Activated naive CD8-positive, alpha-beta T cell treated with anti-CD3 and anti-CD28 coated beads for 36 hours (primary cell): ENCODE measurements at places on chromosomes 5 and 9. TPM values are rescaled to one million over a fixed set of nuclear protein-coding genes. Genes with fewer than 3 reads are reported as not detected.

IL33 gene
- total RNA-seq, result not detected

DNA sequence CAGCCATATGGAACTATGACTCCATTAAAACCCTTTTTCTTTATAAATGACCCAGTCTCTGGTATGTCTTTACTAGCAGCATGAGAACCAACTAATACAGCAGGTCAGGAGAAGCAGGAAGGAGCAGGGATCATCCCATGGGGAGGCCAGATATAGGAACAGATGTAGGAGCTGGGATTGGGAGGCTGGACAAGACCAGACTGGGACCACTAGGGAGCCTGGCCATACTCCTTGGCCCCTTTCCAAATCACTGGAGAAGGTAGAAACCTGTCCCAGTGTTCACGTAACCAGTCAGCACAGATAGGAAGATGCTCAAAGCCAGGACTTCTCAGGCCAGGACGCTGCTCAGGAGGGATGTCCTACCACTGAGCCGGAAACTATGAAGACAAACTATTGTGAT is 95.5 kb downstream of the LMX1B start:
- no peak overlapping the region for H3K27ac ChIP-seq
- no peaks in the 10 kb centered on the region for H3K36me3 ChIP-seq
- DNase-seq, result no peak

- H3K36me3 ChIP-seq, result peaks cover 3% of the 10 kb centered on the region
- peak overlapping the region; percentile 54 for H3K4me3 ChIP-seq
- no peaks in the 10 kb centered on the region for H3K27me3 ChIP-seq
- DNase-seq, result peak; percentile 88
Observed at GRCh38 chr5:177116631-177117373, 16.8 kb upstream of the NSD1 start.

- no peaks in the 10 kb centered on the region for H3K36me3 ChIP-seq
- no peaks in the 10 kb centered on the region for H3K27me3 ChIP-seq
- no peak overlapping the region for H3K4me3 ChIP-seq
- no peak overlapping the region for H3K27ac ChIP-seq
- no peaks in the 10 kb centered on the region for H3K4me1 ChIP-seq
Observed at GRCh38 chr9:116576386-116576785, 110.7 kb upstream of the TRIM32 start.

- no peaks in the 10 kb centered on the region for H3K4me1 ChIP-seq
- no peak for DNase-seq
- H3K27ac ChIP-seq, result no peak overlapping the region
- H3K4me3 ChIP-seq, result no peak overlapping the region
- no peaks in the 10 kb centered on the region for H3K27me3 ChIP-seq
Observed at GRCh38 chr9:28197653-28198052, 624.4 kb upstream of the C9orf72 start.

GRCh38 chr5:149322518-149322917 is 22.8 kb upstream of the GRPEL2 start:
- H3K4me3 ChIP-seq, result no peak overlapping the region
- H3K27ac ChIP-seq, result no peak overlapping the region
- no peaks in the 10 kb centered on the region for H3K36me3 ChIP-seq
- DNase-seq, result no peak

- H3K27me3 ChIP-seq, result peaks cover 3% of the 10 kb centered on the region
- H3K4me3 ChIP-seq, result no peak overlapping the region
- no peak overlapping the region for H3K27ac ChIP-seq
Observed at GRCh38 chr5:168187614-168188013, 103.8 kb upstream of the WWC1 start.

- H3K4me3 ChIP-seq, result no peak overlapping the region
- H3K36me3 ChIP-seq, result no peaks in the 10 kb centered on the region
- peaks cover 13% of the 10 kb centered on the region for H3K27me3 ChIP-seq
- no peaks in the 10 kb centered on the region for H3K4me1 ChIP-seq
- no peak overlapping the region for H3K27ac ChIP-seq
- DNase-seq, result no peak
Observed at GRCh38 chr9:90825586-90825985, 24.0 kb downstream of the SYK start.

DNA sequence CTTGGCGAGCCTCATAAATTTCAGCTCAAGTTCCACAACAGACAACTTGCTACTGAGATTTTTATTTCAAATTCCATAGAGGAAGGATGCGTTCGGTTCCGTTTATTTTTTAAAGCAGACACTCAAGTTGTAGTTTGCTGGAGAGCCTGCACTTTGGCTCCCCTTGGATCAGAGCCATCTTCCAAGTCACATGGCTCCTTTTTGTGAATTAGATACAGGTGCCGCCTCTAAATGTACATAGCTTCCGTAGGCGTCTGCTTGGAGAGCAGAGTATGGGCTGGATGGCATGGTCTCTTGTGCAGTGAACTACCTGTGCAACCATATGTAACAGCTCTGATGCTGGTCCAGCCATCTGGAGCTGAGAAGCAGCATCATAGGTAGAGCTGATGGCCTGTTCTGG is 73.9 kb upstream of the WWC1 start:
- no peak overlapping the region for H3K4me3 ChIP-seq
- peaks cover 4% of the 10 kb centered on the region for H3K27me3 ChIP-seq
- H3K27ac ChIP-seq, result no peak overlapping the region
- no peak for DNase-seq
- peaks cover 6% of the 10 kb centered on the region for H3K4me1 ChIP-seq
- no peaks in the 10 kb centered on the region for H3K36me3 ChIP-seq

DNA sequence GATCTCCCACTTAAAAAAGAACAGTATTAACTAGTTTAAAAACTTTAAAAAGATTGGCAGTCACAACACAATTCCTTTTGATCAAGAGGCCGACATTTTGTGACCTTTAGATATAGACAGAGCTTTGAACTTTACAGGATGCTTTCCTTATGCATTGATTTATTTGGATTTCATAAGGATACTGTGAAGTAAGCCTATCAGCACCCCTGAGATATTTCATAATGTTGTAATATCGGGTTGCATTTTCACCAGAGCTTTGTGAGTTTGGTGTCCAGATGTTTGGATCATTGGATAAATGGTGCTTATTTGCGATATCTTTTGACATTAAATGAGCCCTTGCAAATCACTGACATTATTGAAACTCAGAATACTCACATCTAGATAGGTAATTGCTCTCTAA is 7.7 kb downstream of the PALM2AKAP2 start:
- no peak for DNase-seq
- no peaks in the 10 kb centered on the region for H3K36me3 ChIP-seq
- H3K4me1 ChIP-seq, result no peaks in the 10 kb centered on the region
- peaks cover 7% of the 10 kb centered on the region for H3K27me3 ChIP-seq

GRCh38 chr9:124394596-124394995 is 20.6 kb downstream of the PSMB7 start:
- H3K4me3 ChIP-seq, result no peak overlapping the region
- peaks cover 7% of the 10 kb centered on the region for H3K36me3 ChIP-seq
